Pulmonary artery endothelial cell (primary cell): ENCODE measurements at places on chromosomes 2 and 18.
A peak's percentile ranks its signal among the peaks of the same experiment; 100 is the strongest.

DNA sequence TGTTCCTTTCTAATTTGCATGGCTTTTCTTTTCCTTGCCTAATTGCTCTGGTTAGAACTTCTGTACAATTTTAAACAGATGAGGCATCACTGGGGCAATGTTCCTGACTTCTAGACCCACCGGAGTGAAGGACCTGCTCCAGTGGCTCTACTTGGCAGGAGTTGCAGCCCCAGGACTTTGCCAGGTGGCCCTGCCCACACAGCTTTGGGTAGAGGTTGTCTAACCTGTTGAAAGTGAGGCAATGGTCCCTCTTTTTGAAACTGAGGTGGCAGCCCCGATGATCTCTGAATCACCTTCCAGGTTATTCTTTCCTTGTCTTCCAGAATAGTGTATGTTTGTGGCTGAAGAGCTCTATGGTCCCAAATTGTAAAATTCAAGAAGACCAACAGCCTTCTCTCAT, 29.9 kb upstream of the ZNF512 start:
- DNase-seq: no peak

- no peak for DNase-seq
Measured at GRCh38 chr2:218428846-218429558, 10.1 kb downstream of the VIL1 start.

- DNase-seq: peak; percentile 11
Measured at GRCh38 chr18:34911661-34912384, 129.4 kb upstream of the MAPRE2 start.

GRCh38 chr2:131085646-131086045, 7.6 kb downstream of the FAM168B start:
- no peak for DNase-seq

DNA sequence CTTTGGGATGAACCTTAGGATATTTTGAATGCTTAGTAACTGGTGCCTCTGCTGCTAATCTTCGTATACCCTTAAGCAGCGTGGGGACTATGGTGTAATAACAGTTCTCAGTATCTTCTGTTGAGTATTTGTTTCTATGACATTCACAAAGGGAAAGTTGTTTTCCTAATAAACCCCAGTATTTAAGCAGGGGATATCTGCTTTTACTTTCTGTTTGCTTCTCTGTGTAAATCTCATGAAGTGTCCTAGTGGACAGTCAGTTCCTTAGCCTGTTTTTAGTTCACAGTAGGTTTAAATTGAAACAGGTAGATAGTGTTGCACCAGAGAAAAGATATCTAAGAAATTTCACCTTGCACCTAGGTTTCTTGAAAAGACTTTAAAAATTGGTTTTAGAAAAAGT, 14.9 kb downstream of the KIAA1328 start:
- no peak for DNase-seq

- DNase-seq: no peak
Measured at GRCh38 chr2:19111354-19111753, 247.1 kb downstream of the OSR1 start.
